ENCODE measurements at places on chromosomes 13 and 19. TPM values are rescaled to one million over a fixed set of nuclear protein-coding genes. Genes with fewer than 3 reads are reported as not detected.

- no peak for DNase-seq
Measured at GRCh38 chr13:36696410-36697010, 22.7 kb downstream of the SERTM1 start.

DNA sequence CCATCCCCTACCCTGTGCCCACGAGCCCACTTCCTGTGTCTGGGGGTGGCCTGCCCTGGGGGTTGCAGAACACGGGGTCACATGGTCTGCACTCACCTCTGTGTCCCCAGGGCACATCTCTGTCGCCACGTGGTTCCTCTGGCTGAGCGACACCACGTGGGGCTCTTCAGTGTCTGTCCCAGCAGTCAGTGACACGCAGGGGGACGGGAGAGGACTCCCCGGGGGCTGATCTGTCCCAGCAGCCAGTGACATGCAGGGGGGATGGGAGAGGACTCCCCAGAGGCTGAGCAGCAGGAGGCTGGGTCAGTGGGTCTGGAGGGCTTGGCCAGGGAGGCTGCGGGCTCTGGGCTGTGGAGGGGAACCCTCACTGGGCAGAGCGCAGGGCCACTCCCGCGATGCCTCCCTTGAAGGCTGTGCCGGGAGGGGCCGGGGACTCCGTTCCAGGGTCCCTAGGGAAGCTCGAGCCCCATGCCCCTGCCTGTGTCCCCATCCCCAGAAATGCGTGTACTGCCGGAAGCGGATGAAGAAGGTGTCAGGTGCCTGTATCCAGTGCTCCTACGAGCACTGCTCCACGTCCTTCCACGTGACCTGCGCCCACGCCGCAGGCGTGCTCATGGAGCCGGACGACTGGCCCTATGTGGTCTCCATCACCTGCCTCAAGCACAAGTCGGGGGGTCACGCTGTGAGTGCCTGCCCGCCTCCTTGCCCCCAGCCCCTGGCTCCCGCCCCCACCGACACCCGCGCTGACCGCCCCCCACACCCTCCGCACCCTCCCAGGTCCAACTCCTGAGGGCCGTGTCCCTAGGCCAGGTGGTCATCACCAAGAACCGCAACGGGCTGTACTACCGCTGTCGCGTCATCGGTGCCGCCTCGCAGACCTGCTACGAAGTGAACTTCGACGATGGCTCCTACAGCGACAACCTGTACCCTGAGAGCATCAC, 174.8 kb downstream of the KDM4B start:
- DNase-seq, result no peak

GRCh38 chr19:2343289-2343982, 15.0 kb downstream of the SPPL2B start:
- no peak for DNase-seq

DNA sequence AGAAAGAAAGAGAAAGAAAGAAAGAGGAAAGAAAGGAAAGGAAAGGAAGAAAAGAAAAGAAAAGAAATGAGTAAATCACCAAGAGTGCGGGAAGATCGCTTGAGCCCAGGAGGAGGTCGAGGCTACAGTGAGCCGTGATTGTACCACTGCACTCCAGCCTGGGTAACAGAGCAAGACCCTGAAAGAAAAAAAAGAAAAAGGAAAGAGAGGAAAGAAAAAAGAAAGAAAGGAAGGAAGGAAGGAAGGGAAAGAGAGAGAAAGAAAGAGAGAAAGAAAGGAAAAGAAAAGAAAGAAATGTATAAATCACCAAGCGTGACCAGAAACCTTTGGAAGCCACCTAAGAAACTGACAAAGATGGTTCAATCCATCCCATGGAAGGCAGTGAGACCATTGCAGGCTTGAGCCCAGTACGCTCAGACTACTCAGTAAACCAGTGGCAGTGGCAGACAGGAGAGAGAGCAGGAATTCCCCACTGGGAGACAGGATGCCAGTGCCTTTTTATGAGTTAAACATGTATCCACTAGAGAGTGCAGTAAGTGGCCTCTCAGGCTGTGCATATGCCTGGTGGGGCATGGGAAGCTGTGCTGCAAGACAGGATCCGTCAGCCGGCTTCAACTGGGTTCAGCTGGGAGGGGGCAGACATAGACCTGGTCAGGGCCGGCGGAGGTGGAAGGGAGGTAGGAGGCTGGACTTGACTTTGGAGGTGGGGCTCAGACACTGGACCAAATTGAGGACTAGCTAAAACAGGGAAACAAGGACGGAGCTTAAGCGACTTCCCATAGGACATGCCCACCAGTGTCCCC, 4.8 kb downstream of the GPR42 start:
- DNase-seq, result no peak

DNA sequence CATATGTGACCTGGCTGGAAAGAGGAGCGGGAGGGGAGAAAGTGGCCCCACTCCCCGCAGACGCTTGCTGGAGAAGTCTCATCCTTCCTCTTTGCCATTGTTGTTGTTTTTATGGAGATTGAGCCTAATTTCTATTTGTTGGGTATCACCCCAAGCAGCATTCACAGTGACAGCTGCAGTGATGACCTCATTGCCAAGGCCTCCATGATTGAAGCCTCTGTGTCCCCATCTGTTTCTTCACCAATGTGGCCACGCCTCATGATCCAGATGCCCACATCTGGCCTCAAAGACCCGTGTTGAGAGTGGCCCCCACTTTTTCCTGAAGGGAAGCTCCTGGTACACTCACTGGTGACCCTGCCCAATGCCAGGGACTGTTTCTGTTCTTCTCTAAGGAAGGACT, 154.2 kb downstream of the SLC7A1 start:
- DNase-seq, result no peak

GRCh38 chr19:2164020-2164998, 576 bp downstream of the DOT1L start:
- no peak for DNase-seq

GRCh38 chr13:114097893-114098688, 34.3 kb downstream of the RASA3 start:
- DNase-seq, result no peak

The CACNA1A gene
- polyA plus RNA-seq, result 2.2 TPM

- no peak for DNase-seq
Measured at GRCh38 chr13:84951128-84951527, 848.1 kb downstream of the SLITRK6 start.

- no peak for DNase-seq
Measured at GRCh38 chr13:23748109-23748990, 140.8 kb downstream of the MIPEP start.

DNA sequence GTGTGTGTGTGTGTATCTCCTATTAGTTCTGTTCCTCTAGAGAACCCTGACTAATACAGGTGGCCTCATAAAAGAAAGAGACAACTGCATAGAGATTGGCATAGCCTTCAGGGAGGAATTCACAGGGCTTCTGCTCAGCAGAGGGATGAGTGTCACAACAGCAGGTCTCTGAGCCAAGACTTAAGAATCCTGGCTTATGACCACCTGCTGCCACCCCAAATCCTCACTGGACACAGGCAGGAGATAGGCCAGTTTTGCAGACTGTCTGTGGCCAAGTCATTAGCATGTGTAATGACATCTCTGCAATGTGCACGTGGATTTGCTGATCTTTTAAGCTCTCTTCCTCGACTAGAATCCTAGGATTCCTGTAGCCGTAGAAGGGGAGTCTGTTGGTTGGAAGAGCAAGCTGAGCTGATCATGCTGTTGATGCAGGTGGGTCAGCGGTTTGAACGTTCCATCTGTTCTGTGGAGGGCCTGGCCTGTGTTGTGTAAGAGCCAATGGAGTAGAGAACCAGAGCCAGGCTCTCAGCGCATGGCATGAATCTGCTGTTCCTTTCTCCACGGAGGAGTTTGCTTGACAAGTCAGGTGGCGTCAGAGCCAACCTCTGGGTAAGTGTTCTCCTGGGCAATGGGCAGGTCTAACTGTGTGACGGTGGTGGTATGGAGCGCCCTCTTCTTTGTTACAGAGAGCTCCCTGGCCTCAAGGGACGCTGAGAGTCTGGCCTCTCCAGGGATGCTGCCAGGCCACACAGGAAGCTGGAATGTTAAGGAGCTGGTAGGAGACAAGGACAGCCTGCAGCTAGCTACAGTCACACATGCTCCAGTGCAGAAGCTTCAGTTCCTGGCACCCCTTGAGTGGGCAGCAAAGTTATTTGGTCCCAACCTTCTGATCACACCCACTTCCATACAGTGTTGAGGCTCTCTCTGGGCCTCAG, 503.1 kb downstream of the FOXO1 start:
- DNase-seq, result no peak

DNA sequence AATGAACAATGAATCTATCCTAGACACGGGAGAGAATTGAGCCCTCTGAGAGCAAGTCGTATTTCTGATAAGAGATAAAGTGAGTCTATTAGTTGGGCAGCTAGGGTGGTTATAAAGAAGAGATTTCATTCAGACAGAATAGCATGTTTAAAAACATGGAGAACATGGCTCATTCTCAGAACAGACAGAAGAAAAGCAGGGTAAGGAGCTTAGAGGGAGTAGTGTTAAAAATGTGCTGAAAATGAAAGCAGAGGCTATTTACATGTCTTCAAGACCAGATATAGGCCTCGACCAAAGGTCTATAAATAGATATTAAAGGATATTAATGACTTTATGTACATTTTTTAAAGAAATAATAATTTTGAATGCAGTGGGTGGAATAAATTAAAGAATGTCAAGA, 149.5 kb downstream of the SLITRK1 start:
- DNase-seq, result no peak

The CTU1 gene
- 4.6 TPM for polyA plus RNA-seq

The SPACA4 gene
- not detected for polyA plus RNA-seq

The SERTM1 gene
- 0.69 TPM for polyA plus RNA-seq

The FXYD3 gene
- polyA plus RNA-seq, result 13.3 TPM

GRCh38 chr13:40599747-40600146, 66.7 kb downstream of the FOXO1 start:
- DNase-seq, result no peak

The COX6B2 gene
- polyA plus RNA-seq, result 0.72 TPM

DNA sequence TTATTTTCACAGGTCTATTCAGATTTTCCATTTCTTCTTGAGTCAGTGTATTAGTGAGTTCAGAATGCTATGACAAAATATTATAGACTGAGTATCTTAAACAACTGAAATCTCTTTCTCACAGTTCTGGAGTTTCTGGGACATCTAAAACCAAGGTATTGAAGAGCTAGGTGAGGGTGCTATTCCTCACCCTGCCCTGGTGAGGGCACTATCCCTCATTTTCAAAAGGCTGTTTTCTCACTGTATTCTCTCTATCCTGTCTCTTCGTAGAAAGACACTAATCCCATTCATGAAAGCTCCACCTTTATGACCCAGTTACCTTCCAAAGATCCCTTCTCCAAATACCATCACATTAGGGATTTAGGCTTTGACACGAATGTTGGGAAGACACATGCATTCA, 1617.1 kb downstream of the PCDH9 start:
- DNase-seq, result no peak

DNA sequence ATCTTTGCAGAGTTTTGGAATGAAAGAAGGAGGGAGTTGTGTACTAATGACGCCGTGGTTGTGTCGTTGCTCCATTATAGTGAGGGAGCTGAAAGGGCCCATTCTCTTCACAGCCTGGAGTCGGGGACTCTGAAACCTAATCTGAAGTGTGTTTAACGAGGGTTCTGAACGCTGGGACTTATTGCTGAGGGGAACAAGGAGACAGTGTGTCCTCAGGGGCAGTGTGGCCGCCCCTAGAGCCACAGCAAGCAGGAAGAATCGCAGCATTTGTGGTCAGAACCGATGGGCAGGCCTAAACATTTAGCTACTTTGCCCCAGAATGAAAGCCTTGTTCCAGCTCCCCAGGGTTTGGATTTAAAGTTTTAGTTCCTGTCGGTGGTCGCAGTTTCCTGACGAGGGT, 156.4 kb upstream of the RNF113B start:
- no peak for DNase-seq

DNA sequence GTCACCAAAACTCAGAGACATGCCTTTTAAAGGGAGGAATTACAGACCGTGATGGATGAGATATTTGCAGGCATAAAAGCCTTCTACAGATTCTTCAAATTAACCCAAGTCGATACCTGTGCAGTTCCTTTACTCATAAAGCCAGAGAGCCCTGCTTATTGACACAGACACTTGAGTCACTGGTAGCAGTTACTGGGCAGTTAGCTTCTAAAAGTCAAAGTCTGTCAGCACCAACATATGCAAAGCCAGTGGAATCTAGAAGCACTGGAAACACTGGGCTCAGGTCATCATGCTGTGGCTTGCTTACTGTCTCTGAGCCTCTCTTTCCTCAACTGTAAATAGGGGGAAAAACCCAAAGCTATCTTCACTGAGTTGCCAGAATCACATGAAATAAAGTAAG, 25.7 kb upstream of the LRCH1 start:
- DNase-seq, result no peak

- no peak for DNase-seq
Measured at GRCh38 chr13:93060144-93060543, 166.5 kb upstream of the GPC6 start.

The LILRB2 gene
- polyA plus RNA-seq, result 1.1 TPM

The ERVV-1 gene
- not detected for polyA plus RNA-seq

DNA sequence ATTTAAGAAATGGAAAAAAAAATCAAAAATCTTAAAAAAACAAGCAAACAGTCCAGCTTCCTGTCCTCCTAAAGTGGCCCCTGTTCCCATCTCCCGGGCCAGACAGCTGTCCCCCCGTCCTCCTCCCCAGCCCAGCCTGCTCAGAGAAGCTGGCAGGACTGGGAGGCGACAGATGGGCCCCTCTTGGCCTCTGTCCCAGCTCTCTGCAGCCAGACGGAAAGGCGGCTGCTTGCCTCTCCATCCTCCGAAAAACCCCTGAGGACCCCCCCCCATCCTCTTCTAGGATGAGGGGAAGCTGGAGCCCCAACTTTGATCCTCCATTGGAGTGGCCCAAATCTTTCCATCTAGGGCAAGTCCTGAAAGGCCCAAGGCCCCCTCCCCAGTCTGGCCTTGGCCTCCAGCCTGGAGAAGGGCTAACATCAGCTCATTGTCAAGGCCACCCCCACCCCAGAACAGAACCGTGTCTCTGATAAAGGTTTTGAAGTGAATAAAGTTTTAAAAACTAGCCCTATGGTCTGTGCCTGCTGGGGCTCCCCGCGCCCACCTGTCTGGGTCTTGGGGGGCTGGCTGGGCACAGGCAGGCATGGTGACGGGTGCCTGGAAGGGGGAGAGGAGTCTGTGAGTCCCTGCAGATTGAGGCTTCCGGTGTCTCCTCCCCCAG, 3.8 kb downstream of the GADD45GIP1 start:
- no peak for DNase-seq

DNA sequence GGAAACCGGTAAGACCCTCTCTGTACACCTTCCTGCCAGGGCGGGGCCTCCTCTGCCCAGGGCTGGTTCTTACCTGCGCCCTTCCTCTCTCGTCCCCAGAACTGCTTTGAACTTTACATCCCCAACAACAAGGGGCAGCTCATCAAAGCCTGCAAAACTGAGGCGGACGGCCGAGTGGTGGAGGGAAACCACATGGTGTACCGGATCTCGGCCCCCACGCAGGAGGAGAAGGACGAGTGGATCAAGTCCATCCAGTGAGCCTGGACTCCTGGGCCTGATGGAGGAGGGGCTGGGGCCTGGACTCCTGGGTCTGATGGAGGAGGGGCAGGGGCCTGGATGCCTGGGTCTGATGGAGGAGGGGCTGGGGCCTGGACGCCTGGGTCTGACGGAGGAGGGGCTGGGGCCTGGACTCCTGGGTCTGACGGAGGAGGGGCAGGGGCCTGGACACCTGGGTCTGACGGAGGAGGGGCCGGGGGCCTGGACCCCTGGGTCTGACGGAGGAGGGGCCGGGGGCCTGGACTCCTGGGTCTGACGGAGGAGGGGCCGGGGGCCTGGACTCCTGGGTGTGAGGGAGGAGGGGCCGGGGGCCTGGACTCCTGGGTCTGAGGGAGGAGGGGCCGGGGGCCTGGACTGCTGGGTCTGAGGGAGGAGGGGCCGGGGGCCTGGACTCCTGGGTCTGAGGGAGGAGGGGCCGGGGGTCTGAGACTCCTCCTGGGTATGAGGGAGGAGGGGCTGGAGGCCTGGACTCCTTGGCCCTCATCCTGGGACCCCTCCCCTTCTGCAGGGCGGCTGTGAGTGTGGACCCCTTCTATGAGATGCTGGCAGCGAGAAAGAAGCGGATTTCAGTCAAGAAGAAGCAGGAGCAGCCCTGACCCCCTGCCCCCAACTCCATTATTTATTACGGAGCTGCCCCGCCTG, 9.4 kb downstream of the CYTH2 start:
- DNase-seq, result no peak
